ENCODE measurements at places on chromosomes 3 and 15. TPM values are rescaled to one million over a fixed set of nuclear protein-coding genes. Genes with fewer than 3 reads are reported as not detected.

The ISLR gene
- total RNA-seq: 0.39 TPM

The DPH6 gene
- 14.5 TPM for total RNA-seq

The MRPS11 gene
- total RNA-seq: 111 TPM

The GREM1 gene
- total RNA-seq: 5.8 TPM

The C3orf22 gene
- total RNA-seq: not detected

The MLF1 gene
- 25.6 TPM for total RNA-seq

The SLC28A1 gene
- total RNA-seq: not detected

The ISL2 gene
- 3.5 TPM for total RNA-seq

The SLC27A2 gene
- 37.7 TPM for total RNA-seq

Measured in A549 treated with Mapracorat at 1 μM for 4 hours (cell line).